ENCODE measurements at places on chromosomes 1 and 21.
A peak's percentile ranks its signal among the peaks of the same experiment; 100 is the strongest.

GRCh38 chr1:242886137-242886536 lies 361.6 kb upstream of the PLD5 start:
- DNase-seq, result peak; percentile 35

DNA sequence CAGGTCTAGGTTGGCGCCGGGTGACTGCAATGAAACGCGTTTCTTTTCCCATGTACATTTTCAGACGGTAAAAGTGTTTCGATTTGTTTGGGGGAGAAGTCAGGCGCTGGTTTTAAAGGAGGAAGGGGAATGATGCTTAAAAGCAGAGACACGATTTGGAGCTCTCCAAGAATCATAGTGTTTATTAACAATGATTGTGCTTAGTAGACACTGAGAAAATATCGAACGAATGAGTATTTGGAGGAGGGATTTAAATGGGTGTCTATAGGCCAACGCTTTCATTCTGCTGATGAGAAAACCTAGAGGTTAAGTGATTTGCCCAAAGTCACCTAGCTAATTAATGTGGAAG lies 36.9 kb upstream of the JAK1 start:
- no peak for DNase-seq

- no peak for DNase-seq
These were observed 5.3 kb downstream of the DMBX1 start for GRCh38 chr1:46494910-46495309.

DNA sequence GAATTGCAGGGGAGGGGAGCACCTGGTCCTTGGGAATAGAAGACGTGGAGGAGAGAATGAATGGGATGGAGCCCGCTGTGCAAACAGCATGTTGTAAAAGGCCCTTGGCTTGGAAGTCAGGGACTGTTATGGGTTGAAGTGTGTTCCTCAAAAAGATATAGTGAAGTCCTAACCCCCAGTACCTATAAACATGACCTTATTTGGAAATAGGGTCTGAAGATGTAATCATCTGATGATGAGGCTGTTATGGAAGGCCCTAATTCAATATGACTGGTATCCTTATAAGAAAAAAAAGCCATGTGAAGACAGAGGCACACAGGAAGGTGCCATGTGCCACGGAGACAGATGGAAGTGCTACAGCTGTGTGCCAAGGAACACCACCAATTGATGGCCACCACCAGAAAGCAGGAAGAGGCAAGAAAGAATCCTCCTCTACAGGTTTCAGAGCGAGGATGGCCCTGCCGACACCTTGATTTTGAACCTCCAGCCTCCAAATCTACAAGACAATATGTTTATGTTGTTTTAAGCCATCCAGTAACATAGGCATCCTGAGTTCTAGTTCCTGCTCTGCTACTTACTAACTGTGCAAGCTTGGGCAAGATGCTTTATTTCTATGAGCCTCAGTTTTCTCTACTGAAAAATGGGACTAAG lies 51.2 kb downstream of the LRRN2 start:
- no peak for DNase-seq

- no peak for DNase-seq
These were observed 45.4 kb downstream of the ETS2 start for GRCh38 chr21:38851101-38851500.

- DNase-seq, result no peak
These were observed 231.0 kb upstream of the KAZN start for GRCh38 chr1:14367451-14367850.

GRCh38 chr1:223611936-223612335 lies 53.6 kb downstream of the CAPN8 start:
- DNase-seq, result no peak

DNA sequence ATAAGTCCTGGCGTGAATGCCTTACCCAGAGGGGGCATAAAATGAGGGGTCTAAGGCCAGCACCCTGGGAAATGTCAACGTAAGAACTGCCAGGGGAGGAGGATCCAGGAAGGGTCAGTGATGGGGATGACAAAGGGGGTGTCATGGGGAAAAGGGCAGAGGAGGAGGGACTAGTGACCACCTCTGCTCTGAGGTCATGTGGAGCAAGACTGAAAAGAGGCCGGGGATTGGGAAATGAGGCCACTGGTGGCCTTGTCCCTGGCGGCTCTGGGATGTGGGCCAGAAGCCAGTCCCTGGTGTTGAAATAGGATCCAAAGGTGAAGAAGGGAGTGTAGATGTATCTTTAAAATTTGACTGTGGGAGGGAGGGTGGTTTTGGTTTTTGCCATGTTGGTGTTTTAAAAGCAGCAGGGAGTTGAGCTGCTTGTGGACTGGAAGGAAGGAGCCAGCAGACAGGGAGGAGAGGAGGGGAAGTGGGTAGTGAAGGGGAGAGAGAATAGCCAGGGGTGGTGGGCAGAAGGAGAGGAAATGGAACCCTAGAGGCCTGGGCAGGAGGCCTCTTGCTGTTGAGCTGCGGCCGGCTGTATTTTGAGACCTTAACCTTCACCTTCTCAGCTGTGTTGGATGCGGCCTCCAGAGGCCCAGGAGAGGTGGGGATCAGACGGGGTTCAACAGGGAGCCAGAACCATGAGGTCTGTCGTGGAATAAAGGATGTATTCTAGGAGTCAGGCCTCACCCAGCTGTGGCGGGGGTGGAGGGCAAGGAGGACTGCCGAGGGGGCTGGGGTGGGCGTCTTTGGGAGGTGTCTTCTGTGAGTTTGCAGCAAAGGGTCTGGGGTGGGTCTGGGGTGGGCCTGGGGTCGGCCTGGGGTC lies 92.5 kb downstream of the DHRS3 start:
- no peak for DNase-seq

DNA sequence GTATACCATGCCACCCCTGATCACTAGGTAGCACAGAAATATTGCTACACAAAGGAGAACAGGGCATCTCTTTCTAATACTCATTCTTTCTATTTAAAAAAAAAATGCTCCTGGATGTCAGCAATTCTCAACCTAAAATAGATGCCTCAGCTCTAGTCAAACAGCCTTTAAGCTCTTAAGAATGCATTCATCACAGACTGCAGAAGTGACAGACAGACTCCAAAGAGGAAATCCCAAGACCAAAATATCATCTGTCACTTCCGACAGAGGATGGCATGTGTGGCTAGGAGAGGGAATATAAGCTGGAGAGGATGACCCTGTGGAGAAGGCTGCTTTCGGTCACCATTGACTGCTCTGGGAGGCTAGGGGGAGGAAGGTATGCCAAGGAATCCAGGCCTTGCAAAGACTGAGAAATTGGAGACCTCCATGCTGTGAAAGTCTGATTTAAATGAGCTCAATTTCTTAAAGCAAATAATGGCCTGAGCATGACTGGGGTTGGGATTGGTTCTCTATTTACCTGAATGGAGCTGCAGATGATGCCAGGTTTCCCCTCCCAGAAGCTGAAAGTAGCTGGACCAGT lies 277.4 kb downstream of the BRINP2 start:
- no peak for DNase-seq

GRCh38 chr1:119463569-119463968 lies 43.4 kb upstream of the HSD3B1 start:
- DNase-seq, result no peak

GRCh38 chr1:183958958-183959357 lies 78.6 kb downstream of the COLGALT2 start:
- no peak for DNase-seq

DNA sequence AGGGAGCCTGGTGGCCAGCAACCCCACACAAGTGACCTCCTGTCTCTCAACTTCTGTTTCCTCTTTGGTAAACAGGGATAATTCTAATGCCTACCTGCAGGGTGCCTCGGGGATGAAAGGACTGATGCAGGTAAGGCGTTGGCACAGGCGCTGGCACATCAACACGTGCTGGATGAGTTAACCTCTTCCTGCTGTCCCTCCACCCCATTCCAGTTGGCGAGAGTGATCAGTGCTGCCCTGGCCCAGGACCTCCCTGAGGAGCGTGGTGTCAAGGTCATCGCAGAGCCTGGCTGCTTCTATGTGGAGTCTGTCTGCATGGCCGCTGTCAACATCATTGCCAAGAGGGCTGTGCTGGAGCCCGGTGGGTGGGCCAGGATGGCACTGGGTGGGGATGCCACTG lies 69.1 kb upstream of the TINAGL1 start:
- no peak for DNase-seq

DNA sequence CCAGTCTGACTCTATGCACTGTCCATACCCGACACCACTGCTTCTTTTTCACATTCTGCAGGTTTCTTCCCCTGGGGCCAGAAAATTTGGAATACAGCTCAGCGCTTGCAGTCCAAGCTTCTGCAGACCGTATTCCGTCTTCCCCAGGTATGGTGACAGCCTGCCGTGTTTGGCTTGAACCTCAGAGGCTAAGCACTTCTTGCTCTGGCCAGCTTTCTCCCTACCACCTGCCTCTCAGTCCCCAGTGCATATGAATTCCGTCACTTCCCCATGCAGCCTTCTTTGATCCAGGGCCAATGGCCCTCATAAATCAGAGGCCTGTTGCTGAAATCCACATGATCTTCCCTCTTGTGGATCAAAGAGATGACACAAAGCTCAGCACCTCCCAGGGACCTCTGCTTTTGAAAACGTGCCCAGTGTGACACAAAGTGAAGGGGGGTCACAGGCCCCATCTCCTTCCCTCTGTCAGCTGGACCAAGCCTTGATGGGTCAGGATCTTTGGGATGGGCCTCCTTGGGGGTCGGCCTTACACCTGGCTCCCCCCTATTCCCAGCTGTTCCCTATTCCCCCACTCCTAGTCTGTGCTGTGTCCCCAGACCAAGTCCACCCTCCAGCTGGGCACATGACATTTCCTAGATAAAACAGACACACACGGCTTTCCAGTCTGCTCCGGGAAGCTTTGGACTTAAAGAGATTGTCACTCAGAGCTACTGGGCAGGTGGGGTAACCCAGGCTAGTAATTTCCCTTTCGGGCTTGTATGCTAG lies 66.6 kb downstream of the HMGB4 start:
- no peak for DNase-seq

DNA sequence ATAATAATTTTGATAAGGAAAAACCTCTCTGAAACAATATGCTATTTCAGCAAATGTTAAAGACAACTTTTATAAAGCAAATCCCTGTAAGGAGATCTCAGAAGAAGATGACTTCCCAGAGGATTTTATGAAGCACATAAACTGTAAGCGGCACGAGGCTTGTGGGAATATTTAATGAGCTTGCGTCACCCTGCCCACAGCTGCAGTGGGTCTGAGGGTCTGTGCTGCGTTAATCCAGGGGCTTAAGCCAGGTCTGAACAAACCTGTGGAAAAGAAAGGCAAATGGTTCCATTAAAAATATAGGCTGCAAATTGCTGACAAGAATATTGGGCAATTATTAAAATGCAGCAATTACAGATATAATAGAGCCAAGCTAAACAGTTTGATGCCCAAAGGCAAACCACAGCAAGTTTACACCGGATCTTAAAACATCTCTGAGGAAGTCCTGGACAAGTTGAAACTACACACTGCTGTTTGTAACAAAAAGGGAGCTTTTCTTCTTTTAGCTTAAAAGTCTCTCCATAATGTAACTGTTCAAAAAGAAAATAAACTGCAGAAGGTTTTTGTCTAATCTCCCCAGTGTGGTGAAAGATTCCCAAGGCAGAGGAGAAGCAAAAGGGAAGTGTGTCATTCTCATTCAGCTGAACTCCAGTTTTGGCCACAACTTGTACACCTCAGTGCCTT lies 21.8 kb downstream of the TGFBR3 start:
- DNase-seq, result no peak

DNA sequence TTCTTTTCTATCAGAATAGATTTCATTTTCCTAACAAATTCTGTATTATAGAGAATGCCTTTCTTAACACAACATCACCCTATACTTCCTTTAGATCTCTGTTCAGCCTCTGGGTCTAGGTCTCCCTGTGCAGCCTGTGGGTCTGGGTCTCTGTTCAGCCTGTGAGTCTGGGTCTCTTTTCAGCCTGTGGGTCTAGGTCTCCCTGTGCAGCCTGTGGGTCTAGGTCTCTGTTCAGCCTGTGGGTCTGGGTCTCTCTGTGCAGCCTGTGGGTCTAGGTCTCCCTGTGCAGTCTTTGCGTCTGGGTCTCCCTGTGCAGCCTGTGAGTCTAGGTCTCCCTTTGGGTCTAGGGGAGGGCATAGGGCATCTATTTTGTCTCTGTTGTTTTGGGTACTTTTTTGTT lies 59.6 kb upstream of the DIP2A start:
- no peak for DNase-seq

DNA sequence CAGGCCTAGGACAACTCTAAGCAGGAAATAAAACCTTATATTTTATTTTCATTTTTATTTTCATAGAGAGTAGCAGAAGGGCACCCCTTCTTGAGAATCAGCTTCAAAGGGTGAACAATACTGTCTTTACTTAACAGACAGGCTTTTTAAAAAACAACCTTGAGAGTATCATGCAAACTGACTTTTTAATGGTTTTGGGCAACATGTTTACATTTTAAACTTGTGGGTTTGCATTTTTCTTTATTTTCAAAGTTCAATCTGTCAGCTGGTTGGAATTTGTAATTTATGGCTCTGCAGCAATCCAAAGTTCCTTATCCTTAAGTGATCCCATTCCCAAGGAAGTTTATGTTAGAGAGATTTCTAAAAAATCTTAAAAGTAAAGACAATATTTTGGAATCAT lies 392.3 kb upstream of the ADAMTS5 start:
- DNase-seq, result no peak

- DNase-seq, result no peak
These were observed 65.6 kb downstream of the NTPCR start for GRCh38 chr1:233015965-233016364.

DNA sequence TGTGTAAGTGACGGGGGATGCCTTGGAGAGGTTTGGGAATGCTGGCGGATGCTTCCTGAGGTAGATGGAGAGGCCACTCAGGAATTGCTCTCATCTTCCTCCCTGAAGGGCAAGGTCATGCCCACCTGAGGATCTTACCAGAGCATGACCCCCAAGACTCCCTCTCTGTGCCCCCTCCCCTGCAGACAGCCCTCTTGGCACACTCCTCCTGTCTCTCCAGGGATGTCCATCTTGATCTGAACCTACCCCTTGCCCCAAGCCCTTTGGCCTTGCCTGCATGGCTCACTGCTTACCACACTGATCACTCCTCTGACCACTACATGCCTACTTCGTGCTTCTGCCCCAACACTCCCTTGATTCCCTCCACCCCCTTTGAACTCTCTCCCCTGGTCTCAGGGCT lies 17.9 kb upstream of the MPL start:
- DNase-seq, result no peak

DNA sequence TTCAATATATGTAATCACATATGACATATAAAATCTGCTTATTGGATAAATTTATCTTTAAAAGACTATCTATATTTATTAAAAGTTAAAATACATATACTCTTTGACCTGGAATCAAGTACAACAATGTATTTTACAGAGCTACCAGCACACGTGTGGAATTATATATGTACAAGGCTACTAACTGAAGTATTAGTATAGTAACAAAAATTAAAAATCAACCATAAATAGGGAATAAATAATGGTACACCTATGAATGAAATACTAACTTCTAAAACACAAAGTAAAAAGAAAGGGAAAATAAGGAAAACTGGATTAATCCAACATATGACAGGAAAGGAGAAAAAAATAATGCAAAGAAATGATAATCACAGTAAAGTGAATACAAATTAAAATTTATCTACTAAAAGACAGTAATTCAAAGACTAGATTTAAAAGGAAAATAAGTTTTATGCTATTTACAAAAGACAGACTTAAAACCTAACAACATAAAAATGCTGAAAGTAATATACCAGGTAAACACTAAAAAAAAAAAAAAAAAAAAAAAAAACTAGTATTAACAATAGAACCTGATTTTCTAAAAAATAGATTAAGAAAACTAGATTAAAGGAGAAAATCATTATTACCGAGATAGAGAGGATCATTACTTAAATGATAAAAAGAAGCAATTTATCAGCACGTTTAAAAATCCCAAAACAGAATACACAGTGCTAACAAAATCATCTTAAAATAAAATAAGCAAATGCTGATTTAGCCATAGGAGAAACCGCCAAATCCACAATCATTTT lies 27.9 kb downstream of the MRPL39 start:
- DNase-seq, result no peak

- DNase-seq, result no peak
These were observed 10.4 kb downstream of the TFF2 start for GRCh38 chr21:42340187-42341050.
